IMR-90 (cell line): ENCODE measurements at places on chromosomes 1 and 21. TPM values are rescaled to one million over a fixed set of nuclear protein-coding genes. Genes with fewer than 3 reads are reported as not detected.

GRCh38 chr1:1243807-1244191 lies 2.7 kb downstream of the C1QTNF12 start:
- no peak for DNase-seq

- peak; percentile 96 for DNase-seq
Measured at GRCh38 chr1:51264451-51264850, 28.4 kb downstream of the RNF11 start.

- no peak for DNase-seq
Measured at GRCh38 chr1:182765391-182765790, 24.2 kb upstream of the NPL start.

GRCh38 chr1:94883691-94884090 lies 43.2 kb downstream of the CNN3 start:
- DNase-seq = peak; percentile 66

GRCh38 chr1:12141163-12141850 lies 25.5 kb upstream of the TNFRSF1B start:
- no peak for DNase-seq

GRCh38 chr1:168245042-168245441 lies 19.2 kb downstream of the SFT2D2 start:
- no peak for DNase-seq

GRCh38 chr1:182207300-182207699 lies 145.8 kb upstream of the ZNF648 start:
- no peak for DNase-seq

The RGS13 gene
- not detected in 2 replicates for total RNA-seq
